ENCODE measurements at places on chromosomes 2 and 18.

- DNase-seq: no peak
Observed at GRCh38 chr2:23363831-23364230, 21.1 kb upstream of the KLHL29 start.

GRCh38 chr2:174678395-174678794 lies 80.8 kb upstream of the WIPF1 start:
- no peak for DNase-seq

DNA sequence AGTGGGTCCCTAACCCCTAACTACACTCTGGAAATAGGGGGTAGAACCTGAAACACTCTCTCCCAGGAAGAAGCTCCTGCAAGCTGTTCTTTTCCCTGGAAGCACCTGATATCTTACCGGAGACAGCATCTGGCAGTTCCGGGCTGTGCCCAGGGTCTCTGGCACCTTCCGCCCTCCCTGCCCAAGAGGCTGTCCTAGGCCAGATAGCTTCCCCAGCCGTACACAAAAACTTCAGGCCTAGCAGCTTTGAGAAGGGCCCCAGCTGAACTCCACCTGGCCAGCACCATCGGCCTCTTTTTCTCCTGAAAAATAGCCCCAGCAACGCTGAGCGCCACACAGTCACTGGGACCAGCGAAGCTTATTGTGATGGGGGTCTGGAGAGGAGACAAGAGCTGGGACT lies 9.7 kb downstream of the OSR1 start:
- DNase-seq: no peak

DNA sequence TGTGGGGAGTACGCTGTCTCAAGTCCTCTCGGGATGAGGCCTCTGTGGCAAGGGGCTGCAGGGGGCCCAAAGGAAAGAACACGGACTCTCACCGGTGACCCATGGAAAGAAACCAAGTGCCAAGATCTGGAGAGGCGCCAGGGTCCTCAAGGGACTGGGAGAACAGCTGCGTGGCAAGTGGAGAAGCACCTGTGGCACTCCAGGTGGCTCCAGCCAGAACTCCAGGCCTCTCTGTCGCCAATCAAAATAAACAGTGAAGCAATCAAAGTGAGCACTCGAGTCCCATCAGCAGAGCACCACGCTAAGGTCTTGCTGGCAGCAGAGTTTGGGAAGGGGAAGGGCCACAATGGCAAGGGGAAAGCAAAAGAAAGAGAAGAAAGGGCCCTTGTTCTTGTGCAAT lies 54.7 kb downstream of the BCL2 start:
- DNase-seq: no peak

DNA sequence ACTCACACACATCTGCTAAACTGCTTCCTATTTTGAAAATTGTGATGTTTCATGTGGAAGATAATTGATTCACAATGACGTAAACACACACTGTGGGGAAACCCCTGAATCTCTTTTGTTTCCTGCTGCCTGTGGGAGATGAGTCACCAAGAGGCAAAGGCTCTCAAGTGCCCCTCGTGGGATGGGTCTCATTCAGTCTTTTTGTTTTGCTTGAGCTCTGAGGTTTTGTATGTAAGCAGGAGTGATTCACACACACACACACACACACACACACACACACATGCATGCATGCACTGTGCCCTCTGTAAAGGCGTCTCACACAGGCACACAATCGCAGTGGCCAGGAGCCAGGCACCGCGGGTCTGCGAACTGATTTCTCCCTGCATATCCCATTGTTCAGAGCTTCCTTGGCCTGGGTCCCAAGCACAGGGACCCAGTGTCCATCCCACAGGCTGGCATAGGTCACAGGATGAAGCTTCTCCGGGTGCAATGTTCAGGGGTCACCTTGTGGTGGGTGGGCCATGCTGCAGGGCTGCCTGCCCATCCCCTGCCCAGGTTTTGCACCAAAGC lies 12.1 kb upstream of the ARHGEF4 start:
- no peak for DNase-seq

- no peak for DNase-seq
Observed at GRCh38 chr2:141767051-141767450, 363.8 kb downstream of the LRP1B start.

GRCh38 chr2:20363578-20363977 lies 12.9 kb upstream of the PUM2 start:
- no peak for DNase-seq

- DNase-seq: no peak
Observed at GRCh38 chr2:170339322-170339721, 161.4 kb downstream of the MYO3B start.

GRCh38 chr2:157995117-157995516 lies 106.6 kb upstream of the UPP2 start:
- no peak for DNase-seq

- DNase-seq: no peak
Observed at GRCh38 chr2:51258301-51258700, 226.4 kb upstream of the NRXN1 start.

GRCh38 chr2:236397681-236398080 lies 133.5 kb upstream of the ASB18 start:
- DNase-seq: no peak

DNA sequence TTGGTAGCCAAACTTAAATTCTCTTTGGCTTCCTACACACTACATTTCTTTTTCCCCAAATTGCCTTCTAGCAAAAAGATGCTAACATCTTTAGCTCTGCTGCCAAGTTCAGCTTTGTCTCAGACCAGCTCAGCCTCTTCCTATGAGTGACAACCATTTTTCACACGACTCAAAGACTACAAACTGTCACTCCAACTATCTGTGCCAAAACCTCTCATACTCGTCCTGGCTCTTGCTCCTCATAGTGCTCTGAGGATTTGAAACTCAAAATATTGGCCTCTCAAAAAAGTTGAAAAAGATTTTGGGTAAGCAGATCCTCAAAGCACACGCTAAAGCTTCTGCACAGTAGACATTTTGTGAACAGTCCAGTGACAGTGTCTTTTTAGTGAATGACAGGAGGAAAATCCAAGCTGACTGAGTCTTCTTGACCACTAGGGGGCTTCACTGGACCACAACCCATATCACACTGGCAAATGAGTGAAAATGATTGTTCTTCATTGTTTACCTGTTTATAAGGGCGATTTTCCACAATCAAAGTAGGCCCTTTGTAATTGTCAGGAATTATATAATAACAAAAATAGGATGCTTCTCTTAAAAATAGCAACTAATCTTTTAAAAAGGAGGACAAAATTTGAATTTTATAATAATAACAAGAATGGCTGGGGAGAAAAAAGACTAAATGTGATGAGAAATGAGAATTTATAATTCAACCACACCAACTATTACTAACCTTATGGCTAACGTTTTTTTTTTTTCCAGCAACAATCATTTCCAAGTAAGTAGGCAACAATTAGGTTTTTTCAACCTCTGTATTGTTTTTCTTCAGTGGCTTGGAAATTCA lies 85.5 kb upstream of the PGAP1 start:
- DNase-seq: peak; percentile 43
